ENCODE measurements at places on chromosomes 7 and 10. TPM values are rescaled to one million over a fixed set of nuclear protein-coding genes. Genes with fewer than 3 reads are reported as not detected.
A peak's percentile ranks its signal among the peaks of the same experiment; 100 is the strongest.

GRCh38 chr10:25017661-25018060 is 1.2 kb downstream of the THNSL1 start:
- peaks cover 2% of the 10 kb centered on the region for H3K27me3 ChIP-seq
- H3K4me1 ChIP-seq, result peaks cover 20% of the 10 kb centered on the region
- peak overlapping the region; percentile 81 for H3K4me3 ChIP-seq
- no peaks in the 10 kb centered on the region for H3K36me3 ChIP-seq

- H3K36me3 ChIP-seq, result no peaks in the 10 kb centered on the region
- no peak for DNase-seq
- H3K27ac ChIP-seq, result no peak overlapping the region
- H3K4me1 ChIP-seq, result no peaks in the 10 kb centered on the region
These were observed 509.9 kb downstream of the PARD3 start for GRCh38 chr10:34305189-34305588.

DNA sequence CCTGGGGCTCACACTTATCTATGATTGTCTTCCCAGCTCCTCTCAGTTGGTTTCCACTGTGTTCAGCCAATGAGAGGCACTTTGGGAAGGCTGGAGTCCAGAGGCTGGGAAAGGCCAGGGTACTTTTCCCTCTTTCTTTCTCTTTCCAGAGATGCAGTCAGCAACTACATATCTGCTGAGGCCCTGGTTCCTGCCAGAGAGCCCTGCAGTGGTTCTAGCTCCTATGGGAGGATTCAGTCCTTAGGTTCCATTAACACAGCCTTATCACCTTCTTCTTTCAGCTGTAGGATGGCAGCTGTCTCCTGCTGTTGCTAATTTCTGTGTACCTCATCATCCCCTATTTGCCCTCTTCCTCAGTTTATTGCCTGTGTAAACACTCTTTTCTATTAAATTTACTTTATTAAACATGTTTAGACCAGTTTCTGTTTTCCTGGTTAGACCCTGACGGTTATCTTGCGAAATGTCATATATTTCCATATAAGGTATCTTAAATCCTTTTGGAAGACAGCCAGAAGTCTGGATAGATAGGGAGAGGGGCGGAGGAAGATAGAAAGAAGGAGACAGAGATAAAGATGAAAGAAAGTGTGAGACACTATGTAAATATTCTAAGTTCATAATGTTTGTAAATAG is 100.3 kb downstream of the HGF start:
- H3K36me3 ChIP-seq, result no peaks in the 10 kb centered on the region
- no peaks in the 10 kb centered on the region for H3K4me1 ChIP-seq
- no peak overlapping the region for H3K4me3 ChIP-seq
- DNase-seq, result no peak
- no peaks in the 10 kb centered on the region for H3K27me3 ChIP-seq

- H3K4me1 ChIP-seq, result peaks cover 22% of the 10 kb centered on the region
- H3K4me3 ChIP-seq, result no peak overlapping the region
- H3K27ac ChIP-seq, result peak overlapping the region; percentile 31
- H3K36me3 ChIP-seq, result peaks cover 23% of the 10 kb centered on the region
These were observed 159.8 kb downstream of the DNAJB6 start for GRCh38 chr7:157496416-157497275.

GRCh38 chr10:102678842-102679289 is 34.6 kb downstream of the TRIM8 start:
- no peak overlapping the region for H3K27ac ChIP-seq
- peaks cover 10% of the 10 kb centered on the region for H3K36me3 ChIP-seq
- no peak for DNase-seq

DNA sequence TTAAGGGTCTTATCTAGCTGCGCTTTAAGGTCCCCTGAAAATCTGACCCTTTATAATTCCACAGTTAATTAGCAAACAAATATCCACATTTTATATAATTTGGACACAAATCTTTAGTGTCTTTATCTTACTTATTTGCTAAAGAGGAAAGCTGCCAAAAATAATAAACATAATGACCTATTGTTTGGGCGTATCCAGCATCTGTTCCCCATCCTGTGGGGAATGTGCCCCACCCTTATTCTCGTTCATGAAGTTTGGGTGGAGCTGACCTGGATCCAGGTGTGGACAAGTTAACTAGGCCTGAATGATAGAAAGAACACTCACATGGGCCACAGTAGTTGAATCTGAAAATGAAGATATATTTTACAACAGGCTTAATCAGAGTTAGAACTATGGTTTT is 218.3 kb downstream of the CRPPA start:
- no peak overlapping the region for H3K4me3 ChIP-seq
- no peaks in the 10 kb centered on the region for H3K27me3 ChIP-seq
- no peak overlapping the region for H3K27ac ChIP-seq
- H3K4me1 ChIP-seq, result no peaks in the 10 kb centered on the region
- no peaks in the 10 kb centered on the region for H3K36me3 ChIP-seq

- H3K27ac ChIP-seq, result no peak overlapping the region
- H3K36me3 ChIP-seq, result peaks cover 2% of the 10 kb centered on the region
- DNase-seq, result no peak
- no peaks in the 10 kb centered on the region for H3K27me3 ChIP-seq
- H3K4me3 ChIP-seq, result no peak overlapping the region
These were observed 65.9 kb downstream of the BBS9 start for GRCh38 chr7:33195264-33195663.

DNA sequence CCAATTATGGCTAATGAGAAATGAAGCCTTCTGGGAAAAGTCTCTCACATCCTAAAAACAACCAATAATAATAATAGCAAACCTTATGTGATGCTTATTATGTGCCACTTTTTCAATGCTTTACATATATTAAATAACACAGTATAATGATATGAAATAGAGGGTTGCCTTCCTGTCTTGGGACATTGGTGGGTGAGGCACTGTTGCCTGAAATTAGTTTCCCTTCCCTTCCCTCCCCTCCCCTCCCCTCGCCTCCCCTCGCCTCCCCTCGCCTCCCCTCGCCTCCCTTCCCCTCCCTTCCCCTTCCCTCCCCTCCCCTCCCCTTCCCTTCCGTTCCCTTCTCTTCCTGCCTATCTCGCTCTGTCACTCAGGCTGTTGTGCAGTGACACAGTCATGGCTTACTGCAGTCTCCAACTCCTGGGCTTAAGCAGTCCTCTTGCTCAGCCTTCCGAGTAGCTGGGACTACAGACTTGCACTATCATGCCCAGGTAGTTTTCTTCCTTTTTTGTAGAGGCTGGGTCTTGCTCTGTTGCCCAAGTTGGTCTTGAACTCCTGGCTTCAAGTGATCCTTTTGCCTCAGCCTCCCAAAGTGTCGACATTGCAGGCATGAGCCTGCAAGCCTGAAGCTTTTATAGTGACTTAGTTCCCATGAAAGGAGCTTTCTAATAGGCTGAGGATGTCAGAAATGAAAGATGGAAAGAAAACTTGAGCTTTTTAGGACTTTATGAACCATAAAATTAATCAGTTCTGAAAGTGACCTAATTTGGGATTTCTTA is 47.9 kb downstream of the PHTF2 start:
- H3K4me3 ChIP-seq, result no peak overlapping the region
- H3K4me1 ChIP-seq, result peaks cover 2% of the 10 kb centered on the region
- no peaks in the 10 kb centered on the region for H3K27me3 ChIP-seq
- H3K36me3 ChIP-seq, result peaks cover 44% of the 10 kb centered on the region
- no peak for DNase-seq

DNA sequence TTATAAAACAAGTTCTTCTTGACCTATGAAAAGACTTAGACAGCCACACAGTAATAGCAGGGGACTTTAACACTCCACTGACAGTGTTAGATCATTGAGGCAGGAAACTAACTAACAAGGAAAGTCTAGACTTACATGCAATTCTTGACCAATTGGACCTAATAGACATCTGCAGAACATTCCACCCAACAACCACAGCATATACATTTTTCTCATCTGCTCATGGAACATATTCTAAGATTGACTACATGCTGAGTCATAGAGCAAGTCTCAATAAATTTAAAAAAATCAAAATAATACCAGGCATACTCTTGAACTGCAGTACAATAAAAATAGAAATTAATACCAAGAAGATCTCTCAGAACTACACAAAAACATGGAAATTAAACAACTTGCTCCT is 219.5 kb upstream of the HPS1 start:
- no peak overlapping the region for H3K27ac ChIP-seq
- DNase-seq, result no peak
- peaks cover 19% of the 10 kb centered on the region for H3K27me3 ChIP-seq
- H3K36me3 ChIP-seq, result no peaks in the 10 kb centered on the region
- no peak overlapping the region for H3K4me3 ChIP-seq

- H3K27me3 ChIP-seq, result peaks cover 14% of the 10 kb centered on the region
- H3K27ac ChIP-seq, result peak overlapping the region; percentile 84
- DNase-seq, result peak; percentile 72
- H3K4me1 ChIP-seq, result peaks cover 36% of the 10 kb centered on the region
These were observed 81.2 kb upstream of the UCN3 start for GRCh38 chr10:5283305-5284158.

- H3K4me1 ChIP-seq, result no peaks in the 10 kb centered on the region
- no peak overlapping the region for H3K27ac ChIP-seq
- H3K4me3 ChIP-seq, result no peak overlapping the region
- peaks cover 2% of the 10 kb centered on the region for H3K27me3 ChIP-seq
These were observed 326.9 kb downstream of the KIF20B start for GRCh38 chr10:90028312-90028711.

DNA sequence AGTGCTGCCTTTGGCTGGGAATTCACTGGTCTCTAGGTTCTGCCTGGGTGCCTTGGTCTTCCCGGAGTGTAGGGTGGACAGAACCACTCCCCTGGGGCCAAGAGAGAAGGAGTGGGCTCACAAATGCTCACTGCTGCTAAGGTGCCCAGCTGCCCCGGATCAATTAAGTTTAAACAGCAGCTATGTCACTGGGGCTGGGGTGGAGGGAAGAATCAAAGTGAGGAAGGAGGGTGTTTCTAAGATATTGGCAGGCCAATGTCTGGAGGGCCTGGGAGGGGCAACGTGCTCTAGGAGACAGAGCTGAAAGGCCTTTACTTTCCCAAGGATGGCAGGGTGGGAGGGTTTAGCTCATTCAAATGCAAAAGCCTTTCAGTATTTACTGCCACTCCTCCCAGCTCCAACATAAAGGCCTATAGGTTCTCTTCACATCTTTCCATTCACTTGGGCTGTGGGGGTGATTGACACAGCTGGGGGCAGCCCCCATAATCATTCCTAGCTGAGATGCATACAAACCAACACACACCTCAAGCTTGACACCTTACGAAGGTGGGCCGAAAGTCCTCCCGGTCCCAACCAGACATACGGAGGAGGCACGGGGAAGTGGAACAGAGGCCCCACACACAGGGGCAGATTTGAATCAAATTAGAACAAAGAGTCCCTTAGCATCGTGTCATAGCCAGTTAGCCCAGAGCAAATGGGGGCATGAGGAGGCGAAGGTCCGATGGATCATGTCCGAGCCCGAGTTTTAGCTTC is 108.0 kb upstream of the EFCAB10 start:
- DNase-seq, result no peak
- peak overlapping the region; percentile 44 for H3K27ac ChIP-seq
- peaks cover 5% of the 10 kb centered on the region for H3K36me3 ChIP-seq

- no peak for DNase-seq
- H3K4me3 ChIP-seq, result no peak overlapping the region
- no peaks in the 10 kb centered on the region for H3K4me1 ChIP-seq
- H3K36me3 ChIP-seq, result no peaks in the 10 kb centered on the region
These were observed 51.2 kb upstream of the BMPER start for GRCh38 chr7:33854178-33854577.

DNA sequence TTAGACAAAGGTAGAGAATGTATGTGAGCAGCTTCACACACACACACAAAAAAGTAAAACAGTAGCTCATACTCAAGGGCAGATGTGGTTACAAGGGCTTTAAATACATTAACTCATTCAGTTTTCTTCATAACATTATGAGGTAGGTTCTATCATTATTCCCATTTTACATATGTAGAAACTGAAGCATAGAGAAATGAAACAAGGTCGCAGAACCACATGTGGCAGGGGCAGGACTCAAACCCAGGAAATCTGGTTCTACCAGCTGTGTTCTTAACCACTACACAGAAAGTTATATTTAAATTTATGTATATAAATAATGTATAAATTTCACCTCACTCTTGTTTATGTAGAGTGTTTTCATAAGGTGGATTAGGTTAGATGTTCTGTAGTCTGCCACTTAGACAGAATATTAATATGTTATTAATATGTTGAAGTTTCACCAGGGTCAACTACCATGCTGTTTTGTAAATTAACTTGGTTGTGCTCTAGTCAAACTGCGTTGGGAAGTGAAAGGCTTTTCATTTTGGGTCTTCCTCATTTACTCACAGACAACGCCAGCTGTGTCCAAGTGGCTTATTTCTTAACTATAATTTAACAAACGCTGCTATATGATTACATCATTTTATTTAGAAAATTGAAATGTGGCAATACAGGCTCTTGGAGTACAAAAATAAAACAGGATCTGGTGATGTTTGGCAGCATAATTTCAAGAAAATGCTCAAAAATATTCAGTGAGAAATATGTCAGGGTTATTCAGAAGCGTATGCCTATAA is 138.4 kb downstream of the MDFIC start:
- H3K36me3 ChIP-seq, result no peaks in the 10 kb centered on the region
- H3K4me1 ChIP-seq, result no peaks in the 10 kb centered on the region
- H3K27me3 ChIP-seq, result peaks cover 4% of the 10 kb centered on the region

DNA sequence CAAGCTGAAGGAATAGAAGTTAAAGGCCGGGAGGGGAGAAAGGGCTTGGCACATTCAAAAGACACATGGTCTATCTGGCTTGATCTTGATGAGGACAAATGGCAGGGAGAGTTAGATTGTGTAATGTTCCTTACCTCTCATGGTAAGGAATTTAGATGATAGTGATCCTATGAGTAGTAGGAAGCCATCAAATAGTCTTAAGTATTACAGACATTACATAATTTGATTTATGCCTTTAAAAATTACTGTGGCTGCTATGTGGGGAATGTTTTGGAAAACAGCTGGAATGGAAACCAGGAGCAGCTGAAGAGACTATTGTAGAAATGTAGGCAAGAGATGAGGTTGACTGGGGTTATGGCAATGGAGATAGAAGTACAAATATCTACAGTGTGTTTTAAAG is 351.3 kb upstream of the BMPER start:
- H3K36me3 ChIP-seq, result no peaks in the 10 kb centered on the region
- no peaks in the 10 kb centered on the region for H3K4me1 ChIP-seq
- no peak for DNase-seq
- no peaks in the 10 kb centered on the region for H3K27me3 ChIP-seq
- no peak overlapping the region for H3K27ac ChIP-seq
- no peak overlapping the region for H3K4me3 ChIP-seq

DNA sequence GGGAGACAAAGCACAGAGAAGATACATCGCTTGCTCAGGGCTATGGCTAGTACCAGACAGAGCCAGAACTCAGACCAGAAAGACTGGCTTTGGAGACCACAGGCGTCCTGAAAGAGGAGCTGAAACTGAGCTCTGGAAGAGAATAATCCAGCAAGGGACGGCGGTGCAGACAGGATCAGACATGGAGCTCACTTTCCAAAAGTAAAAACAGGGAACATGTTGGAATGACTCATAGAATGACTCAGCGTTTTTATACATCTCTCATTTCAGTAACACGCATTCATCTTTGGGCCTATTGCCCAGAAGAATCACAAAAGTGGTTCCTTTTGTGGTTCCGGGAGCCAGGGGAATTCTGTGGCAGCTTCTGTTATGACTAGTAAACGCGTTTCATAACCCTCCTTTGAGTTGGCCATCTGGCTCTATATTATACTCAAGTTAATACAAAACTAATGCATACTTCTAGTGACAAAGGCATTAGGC is 37.2 kb downstream of the PLEKHS1 start:
- H3K36me3 ChIP-seq, result no peaks in the 10 kb centered on the region
- no peaks in the 10 kb centered on the region for H3K4me1 ChIP-seq
- H3K27ac ChIP-seq, result no peak overlapping the region
- no peak overlapping the region for H3K4me3 ChIP-seq
- H3K27me3 ChIP-seq, result peaks cover 9% of the 10 kb centered on the region

- H3K36me3 ChIP-seq, result peaks cover 19% of the 10 kb centered on the region
- no peak for DNase-seq
- H3K27me3 ChIP-seq, result peaks cover 15% of the 10 kb centered on the region
- peak overlapping the region; percentile 74 for H3K4me3 ChIP-seq
- peaks cover 32% of the 10 kb centered on the region for H3K4me1 ChIP-seq
These were observed 52.2 kb downstream of the CPEB3 start for GRCh38 chr10:92238586-92239098.

The LAMB1 gene
- not detected for total RNA-seq

The PSD gene
- total RNA-seq, result 1.6 TPM

The SEMA4G gene
- 1.6 TPM for total RNA-seq

The CNNM1 gene
- total RNA-seq, result 0.57 TPM

The LRRC4 gene
- total RNA-seq, result not detected
